Astrocyte (in vitro differentiated cells and primary cell): ENCODE measurements at places on chromosomes 1 and 21.

- DNase-seq = peak; percentile 72
Observed at GRCh38 chr21:46191257-46191685, 7.0 kb upstream of the SPATC1L start.

- peak; percentile 83 for DNase-seq
Observed at GRCh38 chr21:17371450-17371849, 141.4 kb upstream of the CXADR start.

GRCh38 chr1:200260597-200261335 lies 149.1 kb downstream of the ZNF281 start:
- no peak for DNase-seq

DNA sequence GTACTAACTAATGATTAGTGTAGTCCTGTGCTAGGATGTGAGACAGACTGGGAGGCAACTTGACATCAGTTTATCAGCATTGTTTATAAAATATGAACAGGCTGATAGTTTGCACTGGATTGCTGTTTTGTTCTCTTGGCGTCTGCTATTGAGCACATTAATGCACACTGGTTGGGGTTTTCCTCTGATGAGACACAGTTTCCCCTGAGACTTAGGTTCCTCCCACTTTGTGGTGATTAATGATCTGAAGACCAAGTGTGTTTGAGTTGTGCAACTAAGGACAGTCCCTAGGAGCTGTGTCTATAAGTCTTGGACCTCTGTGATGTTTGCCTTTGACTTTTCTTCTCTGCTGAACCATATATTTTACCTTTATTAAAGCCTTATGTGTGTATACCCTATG lies 1015.4 kb downstream of the AMY1C start:
- DNase-seq = no peak

GRCh38 chr21:35933466-35933865 lies 126.9 kb downstream of the SETD4 start:
- peak; percentile 73 for DNase-seq
